ENCODE measurements at places on chromosomes 3 and 15. TPM values are rescaled to one million over a fixed set of nuclear protein-coding genes. Genes with fewer than 3 reads are reported as not detected.

RGMA gene
- total RNA-seq = 2.5 TPM

ZNF860 gene
- 0.59 TPM for total RNA-seq

GATA2 gene
- 0.88 TPM for total RNA-seq

PLCH1 gene
- 0.36 TPM for total RNA-seq

TUSC7 gene
- total RNA-seq = not detected

RASL12 gene
- total RNA-seq = 0.36 TPM

IDH3A gene
- 30.4 TPM for total RNA-seq

FETUB gene
- total RNA-seq = not detected

Measured in osteoblast (primary cell).